ENCODE measurements at places on chromosomes 2 and 18. TPM values are rescaled to one million over a fixed set of nuclear protein-coding genes. Genes with fewer than 3 reads are reported as not detected.

DNA sequence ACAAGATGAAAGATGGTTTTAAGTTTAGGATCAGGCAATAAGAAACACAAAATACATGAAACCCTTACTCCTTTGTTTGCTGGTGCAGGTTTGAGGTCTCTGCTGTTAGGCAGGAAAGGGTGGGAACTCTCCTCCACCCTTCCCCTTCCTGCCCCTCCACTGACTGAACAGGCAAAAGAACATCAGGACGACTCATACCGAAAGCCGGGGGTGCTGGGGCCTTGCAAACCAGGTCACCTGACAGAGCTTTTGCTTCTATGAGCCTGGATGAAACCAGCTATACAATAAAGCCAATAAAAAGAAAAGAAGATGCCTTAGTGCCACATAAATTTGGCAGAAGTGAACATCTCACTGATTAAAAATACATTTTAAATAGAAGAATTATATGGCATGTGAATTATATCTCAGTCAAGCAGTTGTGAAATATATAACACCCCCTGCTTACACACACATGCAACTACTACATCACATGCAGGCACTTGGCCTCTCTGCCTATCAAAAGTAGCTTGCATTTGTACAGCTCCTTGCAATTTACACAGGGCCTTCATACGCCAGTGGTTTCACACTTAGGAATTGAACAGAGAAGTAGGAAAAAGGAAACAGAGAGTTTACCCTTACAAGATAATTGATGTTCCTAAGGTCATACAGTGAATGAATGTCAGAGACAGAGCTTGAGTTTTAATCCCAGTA is 215.1 kb upstream of the TRIB2 start:
- peak; percentile 42 for DNase-seq

DNA sequence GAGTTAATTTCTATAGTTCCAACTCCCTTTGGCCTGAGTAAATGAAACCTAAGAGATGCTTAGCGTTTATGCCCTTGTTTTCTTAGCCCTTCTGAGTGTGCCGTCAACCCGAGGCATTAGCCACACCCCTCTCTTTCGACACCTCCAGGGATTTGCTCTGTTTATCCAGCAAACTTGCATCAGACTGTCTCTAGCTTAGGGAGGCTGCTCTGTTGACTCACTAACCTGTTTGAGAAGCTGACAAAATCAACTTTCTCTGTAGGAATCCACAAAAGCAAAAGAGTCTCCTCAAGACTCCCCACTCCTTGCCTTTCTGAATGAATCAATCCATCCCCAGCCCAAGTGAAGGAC is 317.6 kb downstream of the TNS1 start:
- no peak for DNase-seq

Gene CFAP221
- not detected for total RNA-seq

Gene INO80B
- 18.0 TPM for total RNA-seq

Gene ERMN
- 0.27 TPM for total RNA-seq

Gene BOLL
- not detected for total RNA-seq

Gene C2orf80
- total RNA-seq = not detected

Gene PAX3
- total RNA-seq = not detected

Gene EVX2
- not detected for total RNA-seq

Gene ABCG5
- total RNA-seq = under 0.01 TPM
